Fibroblast of pulmonary artery (primary cell): ENCODE measurements at places on chromosomes 2 and 18.
A peak's percentile ranks its signal among the peaks of the same experiment; 100 is the strongest.

DNA sequence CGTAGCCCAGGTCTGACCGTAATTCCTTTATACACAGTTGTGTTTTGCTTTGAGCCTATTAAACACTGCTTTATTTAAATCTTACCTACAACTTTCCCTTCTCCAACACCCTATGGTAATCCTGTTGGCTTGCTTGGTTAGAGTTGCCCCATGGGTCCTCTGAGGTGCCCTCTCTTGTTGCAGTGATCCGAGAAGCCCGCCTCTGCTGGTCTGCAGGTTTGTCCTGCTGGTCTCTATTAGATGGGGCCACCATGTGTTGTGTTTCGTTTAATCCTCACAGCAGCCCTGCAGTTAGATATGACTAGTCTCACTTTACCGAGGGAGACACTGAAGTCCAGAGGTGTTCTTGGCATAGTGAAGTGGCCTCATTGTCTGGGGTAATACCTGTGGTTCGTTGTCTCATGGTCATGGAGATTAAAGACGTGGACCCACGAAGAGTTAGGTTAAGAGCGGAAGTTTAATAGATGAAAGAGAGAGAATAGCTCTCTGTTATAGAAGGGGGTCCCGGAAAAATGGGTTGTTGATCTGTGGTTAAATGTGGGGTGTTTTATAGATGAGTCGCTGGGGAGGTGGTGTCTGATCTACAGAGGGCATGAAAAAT lies 7.2 kb upstream of the PDIA6 start:
- DNase-seq, result no peak

GRCh38 chr2:228927028-228928010 lies 343.8 kb downstream of the PID1 start:
- peak; percentile 18 for DNase-seq

DNA sequence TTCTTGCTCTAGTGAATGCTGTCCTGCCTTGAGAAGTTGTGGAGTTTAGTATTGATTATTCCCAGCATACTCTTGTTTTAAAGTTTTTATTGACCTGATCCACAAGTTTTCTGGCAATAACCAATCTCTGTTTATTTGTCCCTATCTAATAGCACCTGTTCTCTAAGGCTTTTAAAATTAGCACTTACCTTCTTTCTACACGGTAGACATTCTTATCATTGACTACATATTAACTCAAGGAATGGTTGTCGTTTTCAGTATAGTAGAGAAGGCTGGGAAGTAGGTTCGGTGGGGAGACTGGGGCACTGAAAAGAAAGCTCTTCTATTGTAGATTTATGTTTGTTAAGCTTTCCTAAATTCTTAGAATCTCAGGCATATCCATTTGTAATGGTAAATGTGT lies 726.0 kb downstream of the DPP10 start:
- DNase-seq, result no peak

DNA sequence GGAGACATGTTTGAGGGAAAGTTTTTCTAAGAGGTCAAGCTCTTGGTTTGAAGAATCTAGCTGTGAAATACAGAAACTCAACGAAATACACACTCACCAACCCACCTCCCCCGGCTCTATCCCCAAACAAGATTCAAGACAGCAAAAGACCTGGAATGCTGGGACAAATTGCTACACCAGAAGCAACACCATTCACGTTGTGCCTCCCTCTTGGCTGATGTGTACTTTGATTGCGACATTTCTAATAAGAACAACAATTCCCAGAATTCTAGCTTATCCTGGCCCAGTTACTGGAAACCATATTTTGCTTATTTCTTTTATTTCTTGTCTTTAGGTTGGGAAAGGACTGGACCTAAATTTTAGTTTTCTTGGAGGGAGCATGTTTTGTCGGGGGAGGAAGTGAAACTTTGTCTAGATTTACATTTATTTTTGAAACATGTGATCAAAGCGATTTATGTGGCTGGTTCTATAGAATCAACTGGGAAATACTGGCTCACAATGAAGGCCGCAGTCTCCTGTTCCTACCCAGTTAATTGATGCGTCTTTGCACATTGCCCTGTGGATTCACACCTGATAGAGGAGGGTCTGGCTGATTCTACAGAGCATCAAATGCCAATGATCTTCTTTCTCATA lies 29.6 kb upstream of the LPIN1 start:
- DNase-seq, result peak; percentile 84

- no peak for DNase-seq
These were observed 67.1 kb downstream of the PXDN start for GRCh38 chr2:1676913-1677820.

GRCh38 chr2:128016620-128017019 lies 11.2 kb downstream of the SAP130 start:
- DNase-seq, result peak; percentile 20

DNA sequence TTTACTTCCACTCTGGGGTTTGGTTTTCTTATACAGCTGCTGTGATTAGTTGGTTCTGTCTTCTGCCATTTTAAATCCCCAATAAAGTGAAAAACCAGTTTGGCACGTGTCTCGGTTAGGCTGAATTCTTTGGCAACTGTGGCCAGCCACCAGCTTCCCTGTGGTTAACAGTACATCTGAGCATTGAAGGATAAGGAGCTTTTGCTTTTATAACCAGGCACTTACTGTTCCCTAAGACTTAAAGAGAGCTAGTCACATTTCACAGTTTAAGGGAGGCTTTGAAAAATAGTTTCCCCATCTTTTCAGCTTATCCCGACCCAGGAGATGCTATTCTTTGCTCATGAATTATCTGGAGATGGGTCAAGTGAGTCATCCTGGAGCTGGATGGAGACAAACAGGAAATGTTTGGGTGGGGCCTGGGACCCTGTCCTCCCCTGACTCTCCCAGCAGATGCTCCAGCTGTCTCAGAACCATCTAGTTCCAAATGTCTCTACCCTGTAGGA lies 57.3 kb upstream of the EML6 start:
- peak; percentile 77 for DNase-seq

DNA sequence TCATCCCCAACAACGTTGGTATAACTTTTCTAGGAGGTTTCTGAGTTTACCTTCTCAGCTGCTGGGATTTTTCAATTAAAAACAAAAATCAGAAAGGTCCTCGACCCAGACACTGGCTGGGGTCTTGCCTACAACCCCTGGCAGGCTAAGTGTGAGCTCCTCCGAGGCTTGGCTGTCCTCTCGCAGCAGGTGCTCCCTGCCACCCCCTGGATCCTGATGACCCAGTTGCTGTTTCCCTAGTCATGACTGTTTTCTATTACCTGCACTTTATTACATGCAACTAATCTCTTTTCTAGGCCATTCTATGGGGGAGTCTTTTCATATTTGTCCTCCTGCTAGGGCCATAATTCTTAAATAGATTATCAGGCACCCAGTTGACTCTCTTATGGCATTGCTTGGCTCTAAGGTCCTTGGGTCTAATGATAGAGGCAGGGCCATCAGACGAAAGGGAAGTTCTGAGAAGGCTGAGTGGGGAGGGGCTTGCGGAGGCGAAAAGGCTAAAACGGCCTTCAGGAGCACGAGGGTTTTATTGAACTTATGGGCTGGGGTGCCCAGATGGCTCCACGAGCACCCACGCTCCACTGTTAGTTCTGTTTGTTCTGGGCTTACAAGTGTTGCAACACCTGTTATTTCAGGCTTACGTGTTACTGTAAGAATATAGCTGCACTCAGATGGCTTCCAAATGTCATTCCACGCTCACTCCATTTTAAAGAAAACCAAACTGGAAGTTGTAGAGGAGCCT lies 166.0 kb downstream of the NCK2 start:
- no peak for DNase-seq

DNA sequence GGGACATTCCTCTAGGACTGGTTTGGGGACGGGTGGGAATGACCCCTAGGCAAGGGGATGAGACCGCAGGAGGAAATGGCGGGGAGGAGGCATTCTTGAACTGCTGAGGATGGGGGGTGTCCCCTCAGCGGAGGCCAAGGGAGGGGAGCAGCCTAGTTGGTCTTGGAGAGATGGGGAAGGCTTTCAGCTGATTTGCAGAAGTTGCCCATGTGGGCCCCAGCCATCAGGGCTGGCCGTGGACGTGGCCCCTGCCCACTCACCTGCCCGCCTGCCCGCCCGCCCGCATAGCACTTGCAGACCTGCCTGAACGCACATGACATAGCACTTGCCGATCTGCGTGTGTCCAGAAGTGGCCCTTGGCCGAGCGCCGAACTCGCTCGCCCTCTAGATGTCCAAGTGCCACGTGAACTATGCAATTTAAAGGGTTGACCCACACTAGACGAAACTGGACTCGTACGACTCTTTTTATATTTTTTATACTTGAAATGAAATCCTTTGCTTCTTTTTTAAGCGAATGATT lies 4.9 kb downstream of the INHBB start:
- DNase-seq, result no peak

DNA sequence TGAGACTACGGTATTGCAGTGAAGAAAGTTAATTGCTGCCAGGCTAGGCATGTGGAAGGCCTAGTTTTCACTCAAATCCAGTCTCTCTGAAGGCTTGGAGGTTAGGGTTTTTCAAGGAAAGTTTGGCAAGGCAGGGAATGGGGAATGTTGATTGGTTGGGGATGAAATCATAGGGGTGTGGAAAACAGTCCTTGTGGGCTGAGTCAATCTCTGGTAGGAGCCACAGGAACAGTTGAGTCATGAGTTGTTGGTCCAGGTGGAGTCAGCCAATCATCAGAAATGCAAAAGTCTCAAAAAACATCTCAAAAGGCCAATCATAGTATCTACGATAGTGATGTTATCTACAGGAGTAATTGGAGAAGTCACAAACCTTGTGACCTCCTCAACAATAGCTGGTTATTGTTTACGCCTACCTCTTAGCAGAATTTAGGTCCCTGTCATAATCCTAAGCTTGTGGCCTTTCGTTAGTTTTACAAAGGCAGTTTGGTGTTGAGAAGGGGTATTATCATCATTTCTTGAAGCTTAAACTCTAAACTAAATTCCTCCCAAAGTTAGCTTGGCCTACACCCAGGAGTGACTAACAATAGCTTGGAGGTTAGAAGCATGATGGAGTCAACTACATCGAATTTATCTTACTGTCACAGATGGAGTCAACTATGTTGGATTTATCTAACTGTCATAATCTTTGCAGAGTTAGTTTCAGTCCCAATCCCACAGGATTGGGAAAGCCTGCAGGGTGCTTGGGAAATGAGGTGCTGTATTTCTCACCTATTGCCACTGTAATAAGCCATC lies 33.7 kb upstream of the APCDD1 start:
- DNase-seq, result peak; percentile 9

DNA sequence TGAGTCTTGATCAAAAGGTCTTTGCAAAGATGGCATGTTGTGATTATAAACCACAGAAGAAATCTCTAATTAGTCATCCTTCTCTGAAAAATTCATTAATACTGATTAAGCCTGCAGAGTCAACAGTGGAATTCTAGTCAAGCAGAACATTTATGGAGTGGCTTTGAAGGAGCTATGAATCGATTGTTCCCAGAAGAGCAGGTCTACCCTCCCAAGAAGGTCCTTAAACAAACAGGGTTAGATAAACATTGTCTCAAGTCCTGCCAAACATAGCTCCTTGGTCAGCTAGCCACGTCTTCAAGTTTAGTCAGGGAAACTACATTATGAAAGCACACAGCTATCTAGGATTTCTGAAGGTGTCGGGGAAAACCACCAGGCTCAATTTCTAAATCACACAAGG lies 88.9 kb downstream of the ITGA4 start:
- no peak for DNase-seq

DNA sequence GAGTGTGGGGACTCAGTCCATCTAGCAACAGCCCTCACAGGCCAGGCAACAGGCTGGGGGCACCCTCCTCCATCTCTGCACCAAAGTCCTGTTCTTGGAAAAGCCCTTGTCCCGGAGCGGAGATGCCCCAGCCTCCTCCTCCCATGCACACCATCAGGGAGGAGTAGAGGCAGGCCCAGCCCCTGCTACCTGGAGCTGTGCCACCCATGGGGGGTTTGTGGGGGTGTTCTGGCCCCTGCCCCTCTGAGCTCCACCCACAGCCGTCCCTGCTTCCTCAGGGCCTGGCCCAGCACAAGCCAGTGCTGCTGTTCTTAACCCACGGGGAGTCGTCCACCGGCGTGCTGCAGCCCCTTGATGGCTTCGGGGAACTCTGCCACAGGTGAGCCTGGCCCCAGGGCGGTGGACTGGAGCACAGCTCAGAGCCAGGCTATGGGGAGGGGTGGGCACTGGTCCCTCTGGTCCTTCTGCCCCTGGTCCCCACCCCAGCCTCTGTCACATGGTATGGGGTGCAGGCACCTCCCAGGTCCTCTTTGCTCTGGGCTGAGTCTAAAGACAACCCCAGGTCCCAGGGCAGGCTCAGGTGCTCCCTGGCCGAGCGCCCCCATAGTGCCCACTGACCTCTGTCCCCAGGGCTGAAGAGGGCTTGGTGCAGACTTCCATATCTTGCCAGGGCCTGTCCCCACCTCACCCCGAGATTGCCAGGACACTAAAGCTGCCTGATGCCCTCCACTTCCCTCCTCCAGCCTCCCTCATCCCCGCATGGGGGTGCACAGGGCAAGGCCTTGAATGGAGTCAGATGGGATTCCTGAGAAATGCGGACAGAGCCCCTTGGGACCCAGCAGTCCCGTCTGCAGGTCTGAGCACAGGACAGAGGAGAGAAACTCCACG lies 2.7 kb downstream of the AGXT start:
- no peak for DNase-seq

DNA sequence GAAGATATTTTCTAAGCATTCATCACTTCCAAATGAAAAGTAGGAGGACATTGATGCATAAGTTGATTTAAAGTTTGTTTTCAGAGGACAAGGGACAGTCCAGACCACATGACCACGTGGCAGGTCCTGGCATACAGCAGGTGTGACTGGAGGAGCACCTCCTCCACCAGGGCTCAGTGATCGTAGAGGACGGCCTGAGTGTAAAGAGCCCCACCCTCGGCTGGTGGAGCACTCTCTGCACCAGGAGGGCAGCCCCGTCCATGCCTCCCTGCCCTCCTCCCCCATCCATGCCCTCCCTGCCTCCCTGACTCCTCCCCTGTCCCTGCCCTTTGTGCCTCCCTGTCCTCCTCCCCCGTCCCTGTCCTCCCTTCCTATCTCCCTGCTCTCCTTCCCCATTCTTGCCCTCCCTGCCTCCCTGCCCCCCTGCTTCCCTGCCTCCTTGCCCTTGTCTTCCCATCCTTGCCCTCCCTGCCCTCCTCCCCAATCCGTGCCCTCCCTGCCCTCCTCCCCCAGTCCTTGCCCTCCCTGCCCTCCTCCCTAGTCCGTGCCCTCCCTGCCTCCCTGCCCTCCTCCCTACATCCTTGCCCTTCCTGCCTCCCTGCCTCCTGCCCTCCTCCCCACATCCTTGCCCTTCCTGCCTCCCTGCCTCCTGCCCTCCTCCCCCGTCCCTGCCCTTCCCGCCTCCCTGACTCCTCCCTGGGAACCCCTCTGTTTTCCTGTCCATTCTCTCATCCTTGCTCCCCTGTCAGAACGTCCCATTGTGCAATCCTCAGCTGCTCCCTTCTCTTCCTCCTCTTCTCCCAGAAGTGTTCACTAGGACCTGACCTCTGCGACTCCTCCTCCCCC lies 47.9 kb downstream of the ANKMY1 start:
- peak; percentile 10 for DNase-seq

GRCh38 chr2:10932345-10933151 lies 20.8 kb downstream of the KCNF1 start:
- DNase-seq, result peak; percentile 35
